Type B pancreatic cell (in vitro differentiated cells): ENCODE measurements at places on chromosomes 11 and 22. TPM values are rescaled to one million over a fixed set of nuclear protein-coding genes. Genes with fewer than 3 reads are reported as not detected.
A peak's percentile ranks its signal among the peaks of the same experiment; 100 is the strongest.

DNA sequence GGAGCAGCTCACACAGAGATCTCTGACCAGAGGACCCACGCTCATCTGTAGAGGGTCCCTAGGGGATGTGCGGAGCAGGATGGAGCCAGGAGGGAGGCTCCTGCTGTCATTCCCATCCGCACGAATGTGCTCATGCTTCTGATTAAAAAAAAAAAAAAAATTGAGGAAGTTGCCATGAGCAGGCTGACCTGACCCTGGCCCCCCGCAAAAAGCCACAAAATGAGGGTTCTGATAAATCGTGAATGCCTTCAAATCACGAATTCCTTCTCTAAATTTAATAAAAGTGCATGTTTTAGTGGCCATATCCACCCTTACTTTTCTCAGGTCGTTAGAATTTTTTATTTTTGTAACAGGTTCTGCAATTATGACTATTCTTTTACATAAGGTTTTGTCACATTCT, 378.2 kb downstream of the OPCML start:
- no peak for DNase-seq
- no peak overlapping the region for H3K4me3 ChIP-seq
- no peak overlapping the region for H3K27ac ChIP-seq
- H3K36me3 ChIP-seq: no peaks in the 10 kb centered on the region

GRCh38 chr11:2527621-2528291, 82.9 kb downstream of the KCNQ1 start:
- H3K4me3 ChIP-seq: no peak overlapping the region
- H3K4me1 ChIP-seq: peaks cover 7% of the 10 kb centered on the region
- DNase-seq: no peak
- no peaks in the 10 kb centered on the region for H3K36me3 ChIP-seq
- no peak overlapping the region for H3K27ac ChIP-seq

GRCh38 chr11:75717608-75718418, at the start of gene MOGAT2:
TSS of gene MOGAT2 (plus strand) at chr11:75717838. CDS start at chr11:75717889, 51 bp downstream.
- no peak within 1 kb of the TSS for H3K4me3 ChIP-seq
- peaks cover 8% of the 10 kb centered on the region for H3K4me1 ChIP-seq
- no peaks in the 10 kb centered on the region for H3K36me3 ChIP-seq
- no peaks in the 10 kb centered on the region for H3K27me3 ChIP-seq
- peak within 1 kb of the TSS; percentile 0 for H3K27ac ChIP-seq

DNA sequence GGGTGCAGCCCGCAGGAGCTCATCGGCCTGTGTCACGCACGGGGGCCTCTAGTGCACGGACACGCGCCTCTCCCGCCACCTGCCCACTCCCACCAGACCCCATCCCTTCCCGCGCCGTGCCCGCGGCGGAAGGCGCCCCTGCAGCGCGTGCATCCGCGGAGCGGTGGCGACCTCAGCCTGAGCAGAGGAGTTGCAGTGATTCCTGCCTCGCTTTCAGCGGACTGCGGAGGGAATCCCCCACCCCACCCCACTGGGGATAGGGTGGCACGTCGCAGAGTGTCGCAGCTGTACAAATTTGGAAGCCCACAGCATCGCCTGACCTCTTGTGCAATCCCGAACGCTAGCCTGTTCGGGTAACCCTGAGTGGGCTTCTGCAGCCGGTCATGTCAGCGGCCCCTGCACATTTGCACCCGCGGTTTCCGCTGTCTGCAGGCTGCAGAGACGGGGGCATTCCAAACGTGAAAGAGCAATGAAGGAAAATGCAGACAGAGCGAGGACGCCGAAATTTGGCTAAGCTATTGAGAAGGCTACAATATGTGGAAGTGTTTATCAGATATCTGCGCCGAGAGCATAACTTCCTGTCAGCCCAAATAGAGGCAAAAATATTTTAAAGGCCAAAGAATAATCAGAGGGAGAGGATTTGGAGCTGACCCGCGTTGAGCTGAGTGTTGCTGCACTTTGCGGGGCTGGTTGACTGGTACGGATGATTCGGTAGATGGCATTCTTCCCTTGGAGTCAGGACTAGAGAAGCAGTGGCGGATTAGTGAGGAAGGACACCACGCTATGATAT, 617 bp upstream of the ARHGAP20 start:
- peak overlapping the region; percentile 77 for H3K4me3 ChIP-seq
- no peaks in the 10 kb centered on the region for H3K36me3 ChIP-seq
- H3K27me3 ChIP-seq: peaks cover 57% of the 10 kb centered on the region
- no peak overlapping the region for H3K27ac ChIP-seq
- no peak for DNase-seq

DNA sequence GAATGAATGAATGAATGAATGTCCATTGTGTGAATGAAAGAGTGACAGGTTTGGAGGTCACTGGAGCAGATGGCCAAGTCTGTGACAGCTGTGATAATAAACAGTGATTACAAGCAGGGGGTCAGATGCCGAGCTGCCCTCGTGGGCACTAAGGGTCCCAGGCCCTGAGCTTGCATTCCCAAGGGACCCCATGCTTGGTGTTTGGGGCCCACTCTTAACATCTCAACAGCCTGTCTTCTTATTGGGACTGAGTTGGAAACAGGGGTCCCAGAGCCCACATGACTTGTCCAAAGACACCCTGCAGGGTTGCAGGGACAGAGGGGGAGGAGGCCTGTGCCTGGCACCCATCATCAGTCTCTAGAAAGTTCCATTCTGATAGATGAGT, 12.0 kb upstream of the ANO1 start:
- no peak overlapping the region for H3K27ac ChIP-seq
- H3K4me3 ChIP-seq: no peak overlapping the region
- peaks cover 3% of the 10 kb centered on the region for H3K36me3 ChIP-seq
- DNase-seq: peak; percentile 43

DNA sequence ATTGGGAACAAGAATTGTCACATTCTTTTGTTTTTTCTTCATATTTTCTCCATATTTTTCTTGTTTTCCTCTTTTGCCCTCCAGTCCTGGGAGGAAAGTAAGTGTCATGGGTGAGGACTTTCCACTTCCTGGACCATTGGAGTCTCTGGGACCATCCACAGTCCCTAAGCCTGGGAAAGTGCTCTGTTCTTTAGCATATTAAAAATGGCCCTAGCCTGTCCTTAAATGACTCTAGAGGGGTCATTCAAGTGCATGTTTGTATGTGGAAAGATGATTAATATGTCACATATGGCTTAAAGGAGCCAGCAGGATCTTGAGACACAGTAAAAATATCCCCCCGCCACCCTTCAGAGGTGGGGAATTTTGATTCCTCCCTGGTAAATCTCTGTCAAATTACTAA, 20.1 kb upstream of the SCGB1D1 start:
- H3K27ac ChIP-seq: no peak overlapping the region
- DNase-seq: no peak
- peaks cover 12% of the 10 kb centered on the region for H3K4me1 ChIP-seq

DNA sequence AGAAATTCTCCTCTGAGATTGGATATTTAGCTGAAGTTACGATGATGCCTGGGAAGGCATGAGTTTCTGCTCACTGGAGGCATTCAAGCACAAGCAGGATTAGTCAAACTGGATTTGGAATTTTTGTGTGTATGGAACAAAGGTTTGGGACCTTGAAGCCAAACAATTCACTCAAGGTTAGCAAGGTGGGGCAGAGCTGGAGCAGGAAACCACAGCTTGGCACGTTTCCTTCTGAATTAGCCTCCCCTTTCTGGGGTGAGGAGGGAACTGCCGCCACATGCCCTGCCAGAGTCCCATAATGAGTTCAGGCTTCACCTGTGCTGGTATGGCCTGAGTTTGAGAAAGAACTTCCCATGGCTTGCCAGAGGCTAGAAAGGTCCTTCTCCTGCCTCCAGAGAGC, 50.9 kb upstream of the RRAS2 start:
- H3K27ac ChIP-seq: no peak overlapping the region
- no peak overlapping the region for H3K4me3 ChIP-seq
- H3K36me3 ChIP-seq: no peaks in the 10 kb centered on the region
- H3K4me1 ChIP-seq: no peaks in the 10 kb centered on the region
- peaks cover 6% of the 10 kb centered on the region for H3K27me3 ChIP-seq

Gene APOA4
- total RNA-seq: 21.7 and 88.5 TPM in 2 replicates

Gene DCDC1
- 2.0 and 4.8 TPM in 2 replicates for total RNA-seq

DNA sequence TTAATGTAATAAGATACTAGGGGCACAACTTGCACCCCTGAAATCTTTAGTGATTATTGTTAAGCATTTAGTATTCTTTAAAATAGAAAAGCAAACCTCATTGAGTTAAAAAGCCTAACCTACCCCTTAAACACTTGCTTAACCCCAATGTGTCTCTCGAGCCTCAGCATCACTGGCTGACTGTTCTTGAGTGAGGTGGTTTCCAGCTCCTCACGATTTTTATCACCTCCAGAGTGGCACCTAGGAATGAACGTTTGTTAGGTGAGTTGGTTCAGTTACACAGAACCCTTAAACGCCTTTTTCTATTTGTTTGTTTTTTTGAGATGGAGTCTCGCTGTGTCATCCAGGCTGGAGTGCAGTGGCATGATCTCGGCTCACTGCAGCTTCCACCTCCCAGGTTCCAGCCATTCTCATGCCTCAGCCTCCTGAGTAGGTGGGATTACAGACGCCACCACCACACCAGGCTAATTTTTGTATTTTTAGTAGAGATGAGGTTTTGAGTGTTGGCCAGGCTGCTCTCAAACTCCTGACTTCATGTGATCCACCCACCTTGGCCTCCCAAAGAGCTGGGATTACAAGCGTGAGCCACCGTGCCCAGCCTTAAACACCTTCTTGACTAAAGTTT, 13.7 kb downstream of the YWHAH start:
- no peaks in the 10 kb centered on the region for H3K27me3 ChIP-seq
- DNase-seq: no peak
- no peak overlapping the region for H3K4me3 ChIP-seq
- H3K4me1 ChIP-seq: peaks cover 26% of the 10 kb centered on the region
- H3K27ac ChIP-seq: no peak overlapping the region
- peaks cover 33% of the 10 kb centered on the region for H3K36me3 ChIP-seq

- DNase-seq: peak; percentile 87
- peak overlapping the region; percentile 93 for H3K4me3 ChIP-seq
- peaks cover 56% of the 10 kb centered on the region for H3K27me3 ChIP-seq
- peak overlapping the region; percentile 68 for H3K27ac ChIP-seq
- no peaks in the 10 kb centered on the region for H3K36me3 ChIP-seq
- H3K4me1 ChIP-seq: peaks cover 18% of the 10 kb centered on the region
Measured at GRCh38 chr11:27698872-27699241, 1.4 kb downstream of the BDNF start.
